ENCODE measurements at places on chromosomes 1 and 21.

DNA sequence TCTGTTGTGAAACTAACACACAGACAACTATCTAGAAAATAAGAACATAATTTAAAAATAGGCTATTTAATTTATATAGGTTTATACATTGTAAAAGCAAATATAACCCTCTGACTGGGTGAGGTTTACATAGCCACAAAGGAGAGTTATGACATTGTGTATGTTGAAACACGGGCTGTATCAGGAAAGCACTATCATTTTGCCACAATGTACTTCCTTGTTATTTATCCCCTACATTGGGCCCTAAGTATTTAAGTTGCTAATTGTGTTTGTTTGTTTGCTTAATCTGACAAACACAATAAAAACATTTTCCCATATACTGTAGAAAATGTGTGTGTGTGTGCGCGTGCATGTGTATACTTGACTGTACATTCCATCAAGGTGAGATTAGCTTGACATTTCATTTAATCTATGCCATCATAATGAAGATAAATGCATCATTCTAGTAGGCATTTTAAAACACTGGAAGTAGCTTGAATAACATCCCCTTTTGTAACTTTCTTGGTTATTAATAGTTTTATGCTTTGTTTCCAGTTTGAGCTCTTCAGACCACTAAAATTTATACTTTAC, 72.1 kb downstream of the RGS13 start:
- DNase-seq: no peak

DNA sequence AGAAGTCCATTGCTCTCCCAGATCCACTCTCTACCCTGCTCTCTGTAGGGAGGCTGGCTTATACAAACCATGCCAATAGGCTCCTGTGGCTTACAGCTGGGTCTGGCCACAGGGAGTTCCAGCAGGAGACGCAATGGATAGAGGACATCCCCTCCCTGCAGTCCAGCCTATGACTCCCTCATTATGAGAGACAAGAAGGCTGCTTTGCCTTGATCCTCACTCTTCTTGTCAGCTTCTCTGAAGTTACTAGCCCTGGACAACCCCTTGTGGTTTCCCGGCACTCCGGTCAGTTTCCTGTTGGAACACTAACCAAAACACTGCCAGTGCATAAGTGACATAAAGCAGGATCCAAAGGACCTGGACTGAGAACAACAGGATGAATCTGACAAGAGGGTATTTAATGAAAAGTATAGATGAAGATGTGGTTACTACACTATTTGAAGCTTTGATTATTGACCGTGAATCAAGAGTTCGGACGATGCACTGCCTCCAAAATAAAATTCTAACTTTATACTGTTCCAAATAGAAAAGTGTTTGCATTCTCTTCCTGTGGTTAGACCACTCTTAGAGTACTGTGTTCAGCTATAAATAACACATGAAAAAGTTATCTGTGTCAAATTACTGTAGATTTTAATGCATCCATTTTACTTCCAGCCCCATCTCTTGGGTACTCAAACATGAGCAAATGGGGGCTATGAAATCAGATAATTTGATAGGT, 32.7 kb upstream of the ZNF326 start:
- DNase-seq: no peak

DNA sequence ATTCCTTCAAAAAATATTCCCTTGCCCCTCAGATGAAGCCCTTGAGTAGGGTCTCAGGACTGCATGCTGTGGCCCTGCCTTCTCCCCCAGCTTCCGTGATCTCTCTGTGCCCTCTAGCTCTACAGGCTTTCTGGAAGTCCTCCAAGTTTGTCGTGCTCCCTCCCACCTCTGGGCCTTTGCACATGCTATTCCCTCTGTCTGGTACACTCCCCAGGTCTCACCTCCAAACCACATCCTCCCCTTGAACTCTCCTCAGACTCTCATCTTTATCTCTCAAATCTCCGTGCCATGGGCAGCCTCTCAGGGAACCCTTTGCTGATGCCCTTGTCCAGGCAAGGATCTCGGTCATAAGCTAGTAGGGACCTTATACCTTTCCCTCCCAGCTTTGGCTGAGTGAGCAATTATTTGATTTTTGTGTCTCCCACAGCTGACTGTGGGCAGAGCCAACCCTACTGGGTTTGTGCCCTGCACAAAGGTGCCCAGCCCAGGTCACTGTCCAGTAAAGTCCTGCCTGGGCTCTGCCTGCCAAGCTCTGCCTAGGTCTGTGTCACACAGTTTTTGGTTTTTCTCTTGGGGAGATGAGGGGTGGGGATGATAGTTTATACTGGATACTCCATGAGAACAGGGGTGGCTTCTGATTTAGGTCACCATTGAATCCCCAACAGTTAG, 188.1 kb downstream of the ZNF281 start:
- no peak for DNase-seq

- no peak for DNase-seq
Measured at GRCh38 chr1:97139512-97139911, 417.9 kb downstream of the PTBP2 start.

- DNase-seq: no peak
Measured at GRCh38 chr1:212611000-212611948, 2.7 kb downstream of the ATF3 start.

DNA sequence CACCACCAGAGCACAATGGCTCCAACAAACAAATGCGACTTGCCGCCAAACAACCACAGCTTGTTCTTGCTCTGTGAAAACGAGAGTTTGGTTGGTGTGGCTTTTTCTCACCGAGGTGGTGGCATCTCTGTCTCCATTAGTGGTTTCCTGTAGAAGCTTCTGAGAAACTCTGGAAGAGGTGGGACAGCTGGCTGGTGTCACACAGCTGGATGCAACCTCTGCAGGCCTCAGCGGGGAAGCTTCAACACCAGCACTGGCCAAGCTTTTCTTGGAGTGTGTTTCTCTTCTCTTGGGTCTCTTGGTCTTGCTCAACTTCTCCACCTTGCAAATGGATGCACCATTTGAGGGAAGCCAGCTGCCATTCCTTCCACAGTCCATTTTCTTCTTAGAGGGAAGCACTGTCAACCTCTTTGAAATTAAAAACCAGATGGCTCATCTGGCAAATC, 124.8 kb downstream of the KCNN3 start:
- no peak for DNase-seq

- DNase-seq: no peak
Measured at GRCh38 chr1:9755441-9755995, 68.2 kb downstream of the CLSTN1 start.

DNA sequence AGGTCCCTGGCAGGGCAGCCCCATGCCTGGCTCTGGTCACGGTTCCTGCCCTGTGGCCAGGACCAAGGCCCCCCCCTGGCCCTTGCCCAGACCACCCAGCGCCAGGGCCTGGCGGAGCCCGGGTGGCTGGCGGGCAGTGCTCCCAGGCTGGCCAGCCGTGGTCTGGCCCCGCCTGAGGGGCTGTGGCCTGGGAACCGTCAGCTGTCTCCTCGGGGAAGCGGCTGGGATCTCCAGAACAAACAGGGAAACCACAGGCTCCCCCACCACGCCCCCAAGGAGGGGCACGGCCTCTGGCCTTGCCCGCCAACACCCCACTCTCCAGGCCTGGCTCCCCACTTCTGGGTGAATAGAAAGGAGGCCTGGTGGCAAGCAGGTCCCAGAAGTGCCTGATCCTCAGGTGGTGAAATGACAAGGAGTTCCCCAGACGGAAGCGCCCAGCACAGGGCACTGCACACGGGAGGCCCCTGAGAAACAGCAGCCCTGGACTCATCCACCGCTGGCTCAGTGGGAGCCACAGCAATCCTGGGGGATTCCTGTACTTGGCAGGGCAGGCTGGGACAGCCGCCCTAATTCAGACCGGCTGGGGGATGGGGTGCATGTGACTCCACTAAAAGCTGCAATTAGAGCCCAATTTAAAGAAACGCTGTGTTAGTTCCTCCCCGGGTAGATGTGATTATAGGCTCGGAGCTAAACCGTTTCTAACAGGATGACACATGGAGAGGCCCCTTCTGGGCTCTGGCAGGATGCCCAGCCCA, 78.9 kb downstream of the RAP1GAP start:
- no peak for DNase-seq

DNA sequence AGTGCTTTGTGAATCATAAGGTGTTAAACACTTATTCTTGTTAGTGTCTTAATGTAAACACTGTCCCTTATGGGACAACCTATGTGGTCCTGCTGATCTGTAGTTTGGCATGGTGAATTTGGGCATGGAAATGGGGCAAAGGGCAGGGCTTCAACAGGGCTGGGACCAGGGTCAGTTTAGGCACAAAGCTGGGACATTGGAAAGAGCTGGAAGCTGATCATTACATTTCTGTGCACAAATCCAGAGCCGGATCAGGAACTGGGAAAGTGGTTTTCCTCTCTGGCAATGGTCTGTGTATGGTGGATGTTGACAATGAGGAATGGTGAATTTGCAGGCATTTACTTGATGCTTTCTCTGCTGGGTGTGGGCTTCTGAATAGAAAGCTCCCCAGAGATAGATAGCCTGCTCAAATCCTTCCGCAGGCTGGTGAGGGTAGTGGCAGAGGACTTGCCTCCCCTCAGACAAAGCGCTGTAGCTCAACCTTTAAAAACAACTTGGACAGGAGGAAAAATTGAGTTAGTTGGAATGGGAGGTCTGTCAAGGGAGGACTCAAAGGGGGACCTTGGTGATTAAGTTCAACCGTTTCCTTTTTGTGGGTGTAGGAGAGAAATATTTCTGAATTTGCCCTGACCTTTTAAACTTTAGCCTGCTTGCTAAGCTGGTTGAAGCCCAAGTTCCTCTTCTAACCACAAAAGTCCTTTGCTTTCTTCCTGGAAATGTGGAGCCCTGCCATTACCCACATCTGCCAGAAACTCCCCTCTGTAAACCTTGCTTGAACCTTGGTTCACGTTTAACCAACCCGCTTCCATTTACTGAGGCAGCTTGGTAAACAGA, 35.3 kb downstream of the HLX start:
- DNase-seq: no peak

- DNase-seq: no peak
Measured at GRCh38 chr1:65504263-65504662, 83.8 kb downstream of the LEPR start.

DNA sequence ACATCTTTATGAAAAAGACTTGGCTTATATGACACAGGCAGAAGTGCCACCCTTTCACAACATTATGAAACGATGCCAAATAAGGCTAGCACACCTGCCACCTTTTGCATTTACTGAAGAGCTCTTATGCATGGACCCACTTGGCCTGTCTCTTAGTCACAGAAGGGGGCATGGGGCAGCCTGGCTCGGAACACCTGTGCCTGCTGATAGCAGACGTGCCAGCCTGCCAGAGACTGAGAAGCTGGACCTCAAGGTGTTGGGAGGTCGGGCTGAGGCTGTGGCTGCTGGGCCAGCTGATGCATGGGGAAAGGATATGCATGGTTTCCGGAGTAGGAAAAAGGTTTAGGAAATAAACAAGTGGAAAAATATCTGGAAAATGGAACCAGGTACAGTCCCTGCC, 21.5 kb downstream of the RCAN1 start:
- no peak for DNase-seq

DNA sequence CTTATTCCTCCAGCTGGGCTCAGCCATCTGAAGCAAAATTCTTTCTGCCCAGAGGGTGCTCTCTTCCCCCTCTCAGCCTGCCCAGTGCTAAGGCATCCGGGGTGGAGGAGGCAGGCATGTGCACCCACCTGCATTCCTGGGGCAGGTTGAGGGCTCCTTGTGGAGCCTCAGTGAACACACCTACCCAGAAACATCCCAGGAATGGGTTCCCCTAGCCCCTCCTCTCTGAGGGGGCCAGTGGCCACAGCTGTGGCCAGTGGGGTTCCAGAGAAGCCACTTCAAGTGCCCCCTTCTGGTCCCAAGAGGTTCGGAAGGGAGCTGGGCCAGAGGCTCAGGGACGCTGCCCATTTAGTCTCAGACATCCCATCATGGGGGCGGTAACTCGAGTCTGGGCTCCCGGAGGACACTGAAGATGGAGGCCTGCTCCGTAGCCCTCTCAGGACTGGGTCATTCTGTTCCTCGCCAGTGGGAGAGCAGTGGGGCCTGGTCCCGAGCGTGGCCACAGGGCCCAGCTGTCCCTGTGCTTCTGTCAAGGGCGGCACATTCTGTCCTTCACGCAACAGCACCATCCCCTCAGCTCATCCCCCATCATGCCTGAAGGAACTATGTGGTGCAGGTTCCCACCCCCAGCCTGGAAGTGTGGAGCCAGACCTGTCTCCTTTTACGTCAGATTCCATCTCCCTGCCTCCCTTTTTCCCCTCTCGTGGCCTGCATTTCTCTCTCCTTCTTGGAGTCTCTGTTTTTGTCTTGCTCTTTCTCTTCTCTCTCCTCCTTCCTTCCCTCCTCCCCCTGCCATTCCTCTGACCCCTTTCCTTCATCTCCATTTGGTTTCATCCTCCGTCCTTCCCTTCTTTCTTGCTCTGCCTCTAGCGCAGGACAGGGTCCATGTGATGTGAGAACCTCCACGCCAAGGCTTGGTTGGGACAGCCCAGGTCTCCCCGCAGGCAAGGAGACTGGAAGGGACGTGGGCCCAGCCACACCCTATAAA, 49.6 kb upstream of the KDM4A start:
- no peak for DNase-seq

- DNase-seq: no peak
Measured at GRCh38 chr1:191760016-191760415, 398.2 kb upstream of the RGS18 start.
